ENCODE measurements at places on chromosomes 11 and 22.
A peak's percentile ranks its signal among the peaks of the same experiment; 100 is the strongest.

GRCh38 chr11:77819921-77820564 is 479 bp downstream of the RSF1 start:
- DNase-seq: no peak

DNA sequence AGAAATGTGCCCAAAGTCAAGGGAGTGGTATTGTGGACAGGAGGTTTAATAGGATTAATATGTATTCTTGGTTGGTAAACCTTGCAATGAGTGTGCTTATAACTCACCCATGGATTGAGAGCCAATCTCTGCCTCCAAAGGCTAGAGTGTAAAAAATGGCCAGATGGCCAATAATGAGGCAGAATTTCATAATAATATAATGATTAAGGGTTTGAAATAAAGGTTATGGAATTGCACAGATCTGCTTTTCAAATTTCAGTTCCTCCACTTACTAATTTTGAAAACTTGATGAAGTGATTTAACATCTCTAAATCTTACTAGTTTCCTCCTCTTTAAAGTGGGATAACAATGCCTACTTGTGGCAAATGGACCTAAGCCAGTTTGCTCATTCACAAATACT is 94.8 kb downstream of the BDNF start:
- no peak for DNase-seq

DNA sequence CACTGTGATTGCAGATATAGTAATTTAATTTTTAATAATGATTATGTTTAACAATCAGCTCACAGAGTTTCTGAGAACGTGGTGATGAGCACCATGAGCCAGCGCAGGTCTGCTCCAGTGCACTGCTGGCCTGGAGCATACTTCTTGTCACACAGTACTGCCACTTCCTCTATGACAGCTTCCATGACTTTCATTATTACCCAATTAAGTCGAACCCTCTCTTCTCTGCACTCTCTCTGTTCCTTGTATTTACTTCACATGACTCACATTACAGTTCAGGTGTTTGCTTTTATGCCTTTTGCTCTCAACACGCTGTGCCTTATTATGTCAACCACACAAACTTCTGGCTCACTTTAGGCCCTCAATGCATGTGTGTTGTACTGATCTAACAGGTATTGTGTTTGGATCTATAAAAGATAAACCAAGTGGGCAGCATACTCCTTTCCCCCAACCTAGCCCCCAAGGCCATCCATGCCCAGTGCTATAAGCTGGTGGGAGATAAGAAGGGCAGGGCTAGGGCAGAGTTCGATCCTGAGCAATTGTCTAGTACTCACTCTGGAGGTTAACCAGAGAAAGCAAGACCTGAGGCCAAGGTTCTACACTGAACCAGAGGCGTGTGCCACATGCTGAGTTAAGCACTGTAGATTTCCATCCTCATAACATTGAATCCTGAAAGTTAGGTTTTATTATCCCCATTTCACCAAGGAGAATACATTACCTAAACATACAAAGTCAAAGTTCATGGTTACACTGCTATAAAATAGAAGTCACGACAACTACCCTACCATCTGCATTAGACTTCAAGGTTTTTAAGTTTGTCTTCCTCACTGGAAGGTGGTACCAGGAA is 356.5 kb downstream of the INSC start:
- DNase-seq: peak; percentile 76

DNA sequence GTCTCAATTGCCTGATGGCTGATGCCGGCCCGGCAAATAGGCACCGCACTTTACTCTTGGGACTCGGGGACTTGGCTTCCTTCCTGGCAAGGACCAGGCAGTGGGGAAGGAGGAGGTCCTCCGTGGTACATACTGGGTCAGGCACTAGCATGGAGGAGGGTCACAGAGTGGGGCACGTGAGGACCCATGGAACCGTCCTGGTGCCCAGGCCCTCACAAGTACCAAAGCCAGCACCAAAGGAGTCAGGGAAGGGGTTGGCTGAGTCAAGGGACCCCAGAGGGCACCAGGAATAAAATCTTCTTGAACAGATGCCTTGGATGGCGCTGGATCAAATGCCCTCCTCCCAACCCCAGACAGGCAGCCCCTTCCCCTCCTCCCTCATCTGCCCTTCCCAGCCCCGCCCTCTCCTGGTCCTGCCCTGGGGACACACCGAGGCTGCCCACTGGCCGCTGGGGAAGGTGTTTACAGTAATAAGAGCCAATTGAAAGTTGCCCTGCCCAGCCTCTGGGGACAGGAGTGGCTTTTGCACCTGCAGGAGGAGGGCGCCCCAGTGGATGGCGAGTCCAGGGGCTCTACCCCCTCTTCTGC is 5.6 kb upstream of the CARNS1 start:
- DNase-seq: peak; percentile 89

GRCh38 chr11:69448471-69449284 is 32.8 kb upstream of the LINC01488 start:
- DNase-seq: no peak

- DNase-seq: no peak
Measured at GRCh38 chr22:37765498-37765897, 42.2 kb upstream of the GCAT start.

- no peak for DNase-seq
Measured at GRCh38 chr11:61691380-61692156, 11.4 kb downstream of the DAGLA start.
